ENCODE measurements at places on chromosomes 2 and 18.
A peak's percentile ranks its signal among the peaks of the same experiment; 100 is the strongest.

- DNase-seq: no peak
Measured at GRCh38 chr2:108998911-108999310, 9.9 kb upstream of the EDAR start.

GRCh38 chr2:118607641-118608040 lies 239.8 kb downstream of the EN1 start:
- DNase-seq: no peak

- no peak for DNase-seq
Measured at GRCh38 chr2:208042041-208042440, 16.7 kb upstream of the PLEKHM3 start.

- DNase-seq: no peak
Measured at GRCh38 chr2:55772109-55772980, 78.7 kb upstream of the PNPT1 start.

GRCh38 chr2:149768320-149768799 lies 180.8 kb upstream of the MMADHC start:
- DNase-seq: no peak

GRCh38 chr2:53104263-53104662 lies 663.3 kb upstream of the CHAC2 start:
- DNase-seq: peak; percentile 31

DNA sequence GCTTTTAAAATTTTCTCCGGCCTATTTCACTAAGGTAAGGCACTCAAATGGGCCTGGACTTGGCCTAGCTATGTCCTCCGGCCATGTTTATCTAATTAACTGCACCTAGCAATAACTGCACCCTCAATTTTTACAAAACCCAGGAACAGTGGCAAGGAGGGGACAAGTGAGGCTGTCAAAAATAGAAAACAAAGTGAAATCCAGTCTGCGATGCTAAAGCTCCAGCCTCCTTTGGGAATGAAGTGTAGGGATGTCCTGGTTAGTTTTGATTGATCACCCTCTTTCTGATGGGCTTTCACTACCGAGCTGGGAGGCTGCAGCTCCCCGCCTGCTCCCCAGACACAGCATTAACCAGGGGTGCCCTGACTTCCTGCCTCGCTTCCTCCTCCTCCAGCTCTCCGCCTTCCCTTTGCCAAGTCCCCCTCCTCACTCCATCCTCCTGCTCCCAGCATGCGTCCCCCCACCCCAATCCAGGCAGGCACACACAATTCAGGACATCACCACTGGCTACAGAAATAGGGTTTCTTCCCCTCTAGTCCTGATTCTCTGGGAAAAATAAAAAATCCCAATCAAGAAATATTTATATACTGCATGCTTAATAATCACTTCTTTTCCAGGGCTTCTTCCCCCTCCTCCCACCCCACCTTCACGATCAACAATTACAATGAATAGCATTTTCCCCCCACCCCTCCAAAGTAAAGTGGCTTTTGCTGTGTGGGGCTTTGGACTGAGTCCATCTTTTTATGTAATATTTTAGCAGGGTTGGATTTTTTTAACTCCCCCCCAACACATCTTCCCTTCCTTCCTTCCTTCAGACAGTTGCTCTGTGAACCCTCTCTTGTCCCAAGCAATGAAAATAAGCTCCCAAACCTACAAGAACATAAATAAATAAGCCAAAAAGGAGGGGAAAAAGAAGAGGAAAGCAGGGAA lies 3.3 kb upstream of the POU3F3 start:
- no peak for DNase-seq

- peak; percentile 3 for DNase-seq
Measured at GRCh38 chr2:152097290-152097800, 1.5 kb downstream of the CACNB4 start.

DNA sequence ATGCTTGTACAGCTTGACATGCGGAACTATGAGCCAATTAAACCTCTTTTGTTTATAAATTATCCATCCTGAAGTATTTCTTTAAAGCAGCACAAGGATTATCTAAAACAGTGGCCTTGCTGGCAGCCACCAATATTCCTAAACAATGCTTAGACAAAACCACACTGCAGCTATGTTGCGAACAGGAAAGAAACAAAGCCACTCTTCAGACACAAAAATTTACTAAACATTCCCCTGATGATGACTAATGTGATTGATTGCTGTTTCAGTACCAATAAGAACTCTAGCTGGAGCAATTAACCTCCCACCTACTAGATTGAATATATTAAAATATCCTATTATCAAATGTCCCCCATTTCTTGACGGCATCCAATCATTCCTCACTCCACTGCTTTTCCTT lies 325.8 kb upstream of the REG3G start:
- DNase-seq: no peak

- DNase-seq: no peak
Measured at GRCh38 chr2:45808294-45808800, 156.9 kb downstream of the PRKCE start.

Measured in neuronal stem cell (in vitro differentiated cells).